T1000 (cell line): ENCODE measurements at places on chromosomes 5 and 9.

GRCh38 chr5:139182528-139183296, 15.5 kb downstream of the SIL1 start:
- no peak for DNase-seq

DNA sequence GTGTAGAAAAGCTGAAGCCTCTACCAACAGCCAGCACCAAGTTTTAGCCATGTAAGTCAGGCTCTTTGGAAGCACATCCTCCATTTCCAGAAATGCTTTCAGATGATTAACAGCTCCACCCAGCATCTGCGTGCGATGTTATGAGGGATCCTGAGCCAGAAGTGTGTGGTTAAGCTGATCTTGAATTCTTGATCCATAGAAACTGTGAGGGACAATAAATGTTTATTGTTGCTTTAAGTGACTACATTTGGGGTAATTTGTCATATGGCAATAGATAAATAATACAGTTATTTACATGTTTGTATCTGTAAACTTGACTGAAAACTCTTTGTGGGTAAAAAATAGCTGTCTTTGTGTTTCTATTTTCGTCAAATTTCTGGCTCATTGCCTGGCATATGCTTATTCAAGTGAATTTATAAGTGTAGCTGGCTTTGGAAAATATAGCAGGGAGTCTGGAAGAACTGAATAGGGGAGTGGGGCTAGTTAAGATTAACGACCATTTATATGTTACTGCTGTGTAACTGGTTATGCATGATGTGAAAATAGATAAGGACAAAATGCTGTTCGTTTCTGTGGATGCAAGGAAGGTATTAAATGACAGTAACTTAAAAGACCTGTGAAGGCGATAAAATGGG, 234.1 kb downstream of the LRRC70 start:
- no peak for DNase-seq

GRCh38 chr5:35963381-35963843, 25.0 kb upstream of the CAPSL start:
- DNase-seq, result no peak

DNA sequence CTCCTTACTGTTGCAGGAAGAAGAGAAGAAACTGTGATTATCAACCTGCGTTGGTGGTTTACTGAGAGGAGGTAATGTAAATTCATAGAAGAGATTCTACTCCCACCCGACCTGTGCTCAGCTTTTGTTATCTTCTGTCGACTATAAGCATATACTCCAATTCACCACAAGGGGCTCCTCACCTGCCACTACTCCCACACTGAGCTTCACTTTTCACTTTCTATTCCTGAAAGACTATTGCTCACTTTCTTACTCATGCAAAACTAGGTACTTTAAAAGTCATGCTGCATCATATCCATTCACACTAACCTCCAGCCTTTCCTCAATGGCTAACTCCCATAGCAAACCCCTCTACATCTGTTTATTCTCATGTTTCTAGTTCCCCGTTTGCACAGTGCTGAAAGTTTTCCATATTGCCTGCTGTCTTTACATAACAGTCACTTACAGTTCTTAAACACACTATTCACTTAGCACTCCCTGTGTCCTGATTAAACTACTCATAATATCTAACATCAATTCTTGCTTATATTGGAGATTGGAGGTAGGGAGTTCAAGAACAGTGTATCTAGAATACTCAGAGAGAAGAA, 1062.6 kb downstream of the NR2F1-AS1 start:
- DNase-seq, result no peak

DNA sequence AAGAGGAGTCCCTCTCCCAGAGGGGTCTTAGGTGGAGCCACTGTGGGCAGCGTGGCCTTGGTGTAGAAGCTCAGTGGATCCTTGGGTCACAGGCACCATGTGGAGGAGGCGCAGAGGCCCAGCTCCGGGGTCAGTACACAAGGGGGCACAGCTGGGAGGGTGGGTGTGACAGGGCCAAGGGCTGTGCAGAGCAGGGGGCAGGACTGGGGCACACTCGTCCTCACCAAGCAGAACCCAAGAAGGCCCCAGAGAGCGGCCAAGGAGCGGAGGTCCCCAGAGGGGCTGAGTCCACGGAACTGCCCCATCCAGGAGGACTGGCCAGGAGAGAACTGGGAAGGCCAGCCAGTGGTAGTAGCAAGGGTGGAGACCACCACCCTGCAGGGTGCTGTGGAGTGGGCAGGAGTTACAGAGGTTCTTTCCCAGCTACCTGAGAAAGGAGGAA, 2.5 kb upstream of the LPCAT1 start:
- DNase-seq, result no peak

- no peak for DNase-seq
Observed at GRCh38 chr5:109619606-109620005, 70.1 kb upstream of the MAN2A1 start.

DNA sequence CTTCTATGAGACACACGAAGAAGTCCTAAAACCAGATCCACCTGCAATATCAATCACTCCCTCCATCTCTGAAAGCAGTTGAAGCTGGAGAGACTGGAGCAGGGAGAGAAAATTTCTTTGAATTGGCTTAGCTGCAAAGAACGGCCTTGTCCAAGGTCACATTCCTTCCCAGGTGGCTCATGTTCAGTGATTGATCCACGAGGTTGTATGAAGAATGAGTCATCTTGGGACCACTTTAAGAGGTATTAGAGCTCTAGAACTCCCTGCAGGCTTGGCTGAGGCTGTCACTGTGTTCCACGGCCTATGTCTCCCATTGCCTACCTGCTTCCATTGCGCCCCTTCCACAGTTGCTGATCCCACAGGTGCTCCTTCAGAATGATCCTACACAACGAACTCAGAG, 68.2 kb downstream of the HMHB1 start:
- DNase-seq, result no peak

DNA sequence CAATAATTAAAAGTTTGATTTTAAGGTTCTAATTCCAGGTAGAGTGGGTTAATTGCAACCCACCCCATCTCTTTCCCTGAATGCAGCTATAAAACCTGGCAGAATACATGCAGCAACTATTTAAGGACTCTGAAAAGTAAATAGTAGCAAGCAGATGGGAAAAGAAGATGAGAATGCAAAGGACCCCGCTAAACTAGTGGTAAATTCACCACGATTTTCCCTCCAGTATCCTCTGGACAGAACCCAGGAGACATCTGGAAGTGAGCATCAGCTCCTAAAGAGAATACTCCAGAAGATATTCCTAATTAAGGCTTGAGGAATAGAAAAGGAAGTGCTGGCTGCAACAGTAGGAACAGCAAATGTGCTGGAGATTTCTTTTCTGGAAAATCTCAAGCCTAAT, 170.9 kb downstream of the FRMD3 start:
- no peak for DNase-seq

DNA sequence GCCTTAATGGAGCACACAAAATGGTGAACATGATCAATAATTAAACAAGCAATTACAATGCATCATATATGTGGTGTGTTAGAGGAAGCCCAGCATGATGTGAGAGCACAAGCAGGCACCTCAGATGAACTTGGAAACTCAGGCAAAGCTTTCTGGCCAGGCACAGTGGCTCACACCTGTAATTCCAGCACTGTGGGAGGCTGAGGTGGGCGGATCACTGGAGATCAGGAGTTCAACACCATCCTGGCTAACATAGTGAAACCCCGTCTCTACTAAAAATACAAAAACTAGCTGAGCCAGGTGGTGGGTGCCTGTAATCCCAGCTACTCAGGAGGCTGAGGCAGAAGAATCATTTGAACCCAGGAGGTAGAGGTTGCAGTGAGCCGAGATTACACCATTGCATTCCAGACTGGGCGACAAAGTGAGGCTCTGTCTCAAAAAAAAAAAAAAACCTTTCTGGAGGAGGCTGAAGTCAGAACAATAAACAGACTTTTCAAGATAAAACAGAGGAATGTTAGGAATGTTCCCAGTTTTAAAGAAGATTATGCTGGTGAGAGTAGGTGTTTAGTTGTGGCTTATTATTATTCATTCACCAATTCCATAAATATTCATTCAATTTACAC, 159.4 kb downstream of the CEMIP2 start:
- DNase-seq, result no peak

GRCh38 chr5:54739371-54739770, 221.8 kb downstream of the SNX18 start:
- no peak for DNase-seq

DNA sequence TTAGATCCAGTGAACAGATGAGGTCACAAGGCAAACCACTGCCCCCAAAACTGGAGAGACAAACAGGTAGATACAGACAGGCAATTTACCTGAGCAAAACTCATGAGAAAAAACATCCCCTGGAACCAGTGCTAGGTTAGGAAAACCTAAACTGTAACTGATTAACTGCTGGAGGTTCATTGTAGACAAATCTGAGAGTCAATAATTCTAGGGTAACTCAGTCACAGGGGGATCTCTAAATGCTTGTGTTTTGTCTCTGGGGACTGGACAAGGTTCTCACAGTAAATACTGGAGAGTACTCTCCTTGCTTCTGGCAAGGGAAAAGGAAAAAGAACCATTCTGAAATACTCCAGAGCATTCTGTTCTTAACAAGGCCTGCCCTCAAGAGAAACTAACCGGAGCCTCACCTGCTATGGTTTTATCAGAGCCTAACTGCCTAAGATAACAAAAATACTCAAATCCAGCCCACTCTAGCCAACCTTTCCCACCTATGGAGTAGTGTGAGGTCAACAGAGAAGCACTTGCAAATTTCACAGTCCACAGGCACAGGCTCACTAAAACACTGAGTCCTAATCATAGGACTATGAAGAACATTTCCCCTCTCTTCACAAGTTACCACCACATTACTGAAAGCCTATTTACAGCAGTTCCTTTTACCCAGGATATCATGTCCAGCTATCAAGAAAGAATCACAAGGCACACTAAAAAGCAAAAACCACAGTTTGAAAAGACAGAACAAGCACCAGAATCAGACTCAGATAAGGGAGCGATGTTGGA, 139.9 kb upstream of the ACOT12 start:
- no peak for DNase-seq

DNA sequence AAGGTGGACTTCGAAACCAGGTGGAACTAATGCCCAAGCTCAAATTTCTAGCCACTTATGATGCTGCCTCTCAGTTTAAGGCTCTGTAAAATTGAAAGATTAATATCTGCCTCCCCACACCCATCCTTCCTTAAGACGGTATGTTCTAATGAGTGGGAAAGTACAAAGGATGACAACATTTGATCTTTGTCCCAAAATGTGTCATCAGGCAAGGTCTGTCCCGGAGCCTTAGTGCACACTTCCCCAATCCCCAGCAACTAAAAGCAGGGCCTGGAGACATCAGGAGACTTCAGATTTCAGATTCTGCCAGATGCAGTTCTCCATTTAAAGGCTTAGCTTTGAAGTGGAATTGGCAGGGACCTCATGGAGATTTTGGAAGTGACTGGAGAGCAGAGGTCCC, 316.5 kb downstream of the ASTN2 start:
- no peak for DNase-seq

DNA sequence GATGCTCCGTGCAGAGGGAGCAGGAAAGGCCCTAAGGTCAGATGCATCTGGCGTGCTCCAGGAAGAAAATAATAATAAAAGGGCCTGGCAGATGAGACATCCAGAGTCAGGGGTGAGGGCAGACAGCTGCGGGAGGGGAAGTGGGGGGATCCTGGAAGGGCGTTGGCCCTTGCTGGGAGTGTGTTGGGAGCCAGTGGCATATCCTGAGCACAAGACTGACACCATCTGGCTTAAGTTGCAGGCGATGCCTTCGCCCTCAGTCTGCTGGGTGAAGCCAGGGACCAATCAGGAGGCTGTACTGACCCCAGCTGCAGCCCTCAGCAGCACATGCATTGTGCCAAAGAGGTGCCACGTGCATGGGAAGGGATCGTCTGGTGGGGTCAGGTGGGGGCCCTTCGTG, 3.8 kb downstream of the OR2V2 start:
- DNase-seq, result no peak

GRCh38 chr9:90511711-90512110, 130.9 kb downstream of the DIRAS2 start:
- no peak for DNase-seq

GRCh38 chr9:68738358-68738757, 33.3 kb downstream of the PIP5K1B start:
- DNase-seq, result no peak

GRCh38 chr5:39399135-39400036, 25.4 kb downstream of the DAB2 start:
- peak; percentile 21 for DNase-seq

DNA sequence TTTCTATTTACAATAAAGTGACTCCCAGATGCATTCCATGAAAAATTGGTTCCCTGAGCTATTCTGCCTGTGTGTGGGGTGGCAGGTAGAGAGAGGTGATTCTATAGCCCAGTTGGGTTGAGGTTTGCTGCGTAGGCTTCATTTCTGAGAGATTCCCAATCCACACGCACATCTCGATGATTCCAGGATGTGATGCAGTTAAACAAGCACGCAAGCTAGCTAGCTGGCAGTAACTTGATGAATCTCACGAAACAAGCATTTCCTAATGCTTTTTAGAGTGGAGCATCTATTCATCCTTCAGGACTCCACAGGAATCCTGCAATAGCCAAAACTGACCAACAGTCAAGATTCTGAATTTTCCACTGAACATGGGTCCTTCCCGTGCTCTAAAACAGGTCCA, 43.8 kb upstream of the CER1 start:
- DNase-seq, result no peak

DNA sequence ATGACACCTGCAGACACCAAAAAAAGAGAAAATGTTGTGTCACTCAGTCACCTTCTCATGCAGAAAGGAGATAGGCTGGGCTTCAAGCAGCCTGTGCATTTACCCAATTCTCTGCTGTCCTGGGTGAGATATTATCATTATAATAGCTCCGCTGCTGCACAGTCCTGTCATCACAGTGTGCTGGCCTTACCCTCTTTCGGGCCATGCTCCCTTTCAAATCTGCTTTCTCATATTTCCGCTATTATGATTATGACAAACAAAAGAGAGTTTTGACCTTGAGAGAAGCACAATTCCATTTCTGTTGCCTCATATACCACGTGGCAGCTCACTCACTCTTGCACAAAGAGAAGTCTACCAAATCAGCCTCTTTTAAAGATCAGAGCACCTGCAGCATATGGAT, 1350.1 kb upstream of the ACO1 start:
- DNase-seq, result no peak

DNA sequence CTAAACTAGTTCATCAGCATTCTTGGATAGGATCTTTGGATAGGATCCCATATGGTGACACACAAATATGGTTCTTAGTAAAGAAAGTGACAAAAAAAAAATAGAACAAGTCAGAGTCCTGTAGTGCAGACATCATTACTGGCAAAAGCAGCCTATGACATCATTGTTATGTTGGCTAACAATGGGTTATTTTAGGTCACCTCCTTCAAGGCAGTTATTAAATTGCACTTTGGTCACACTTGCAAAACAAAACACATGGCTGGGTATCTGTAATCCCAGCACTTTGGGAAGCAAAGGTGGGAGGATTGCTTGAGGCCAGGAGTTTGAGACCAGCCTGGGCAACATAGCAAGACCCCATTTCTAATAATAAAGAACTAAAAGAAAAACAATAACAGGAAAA, 185.9 kb downstream of the KIAA0825 start:
- DNase-seq, result no peak

GRCh38 chr9:10678010-10678409, 65.2 kb upstream of the PTPRD start:
- DNase-seq, result no peak

- no peak for DNase-seq
Observed at GRCh38 chr5:65506961-65507360, 25.2 kb upstream of the ADAMTS6 start.

GRCh38 chr9:35649431-35650340, 1.0 kb downstream of the SIT1 start:
- no peak for DNase-seq

GRCh38 chr9:22158271-22158670, 149.2 kb upstream of the CDKN2B start:
- no peak for DNase-seq
